RPMI7951 (cell line): ENCODE measurements at places on chromosomes 2 and 18. TPM values are rescaled to one million over a fixed set of nuclear protein-coding genes. Genes with fewer than 3 reads are reported as not detected.

Gene CYP27A1
- 19.9 and 20.5 TPM in 2 replicates for total RNA-seq

Gene RDH14
- total RNA-seq: 13.6 and 13.9 TPM in 2 replicates

Gene REG3A
- total RNA-seq: not detected in 2 replicates

Gene RPRM
- not detected in 2 replicates for total RNA-seq

Gene DES
- total RNA-seq: 0.20 and 0.60 TPM in 2 replicates

Gene HOXD10
- total RNA-seq: not detected in 2 replicates

Gene ARHGAP28
- 0.24 and 0.29 TPM in 2 replicates for total RNA-seq

Gene GPR155
- 2.4 and 2.9 TPM in 2 replicates for total RNA-seq

Gene FAM124B
- not detected in 2 replicates for total RNA-seq
